ENCODE measurements at places on chromosomes 1 and 21.
A peak's percentile ranks its signal among the peaks of the same experiment; 100 is the strongest.

- DNase-seq = no peak
Observed at GRCh38 chr1:175254190-175254589, 61.6 kb upstream of the KIAA0040 start.

- DNase-seq = no peak
Observed at GRCh38 chr1:162899422-162900146, 38.6 kb upstream of the CCDC190 start.

- no peak for DNase-seq
Observed at GRCh38 chr1:66366634-66367033, 167.3 kb upstream of the SGIP1 start.

GRCh38 chr1:27395441-27396195 is 3.2 kb downstream of the GPR3 start:
- peak; percentile 78 for DNase-seq

- no peak for DNase-seq
Observed at GRCh38 chr1:54215523-54215922, 15.6 kb downstream of the MRPL37 start.

- no peak for DNase-seq
Observed at GRCh38 chr21:44583800-44584147, 3.4 kb upstream of the KRTAP10-5 start.

GRCh38 chr1:234851450-234852438 is 241.8 kb upstream of the IRF2BP2 start:
- peak; percentile 64 for DNase-seq

DNA sequence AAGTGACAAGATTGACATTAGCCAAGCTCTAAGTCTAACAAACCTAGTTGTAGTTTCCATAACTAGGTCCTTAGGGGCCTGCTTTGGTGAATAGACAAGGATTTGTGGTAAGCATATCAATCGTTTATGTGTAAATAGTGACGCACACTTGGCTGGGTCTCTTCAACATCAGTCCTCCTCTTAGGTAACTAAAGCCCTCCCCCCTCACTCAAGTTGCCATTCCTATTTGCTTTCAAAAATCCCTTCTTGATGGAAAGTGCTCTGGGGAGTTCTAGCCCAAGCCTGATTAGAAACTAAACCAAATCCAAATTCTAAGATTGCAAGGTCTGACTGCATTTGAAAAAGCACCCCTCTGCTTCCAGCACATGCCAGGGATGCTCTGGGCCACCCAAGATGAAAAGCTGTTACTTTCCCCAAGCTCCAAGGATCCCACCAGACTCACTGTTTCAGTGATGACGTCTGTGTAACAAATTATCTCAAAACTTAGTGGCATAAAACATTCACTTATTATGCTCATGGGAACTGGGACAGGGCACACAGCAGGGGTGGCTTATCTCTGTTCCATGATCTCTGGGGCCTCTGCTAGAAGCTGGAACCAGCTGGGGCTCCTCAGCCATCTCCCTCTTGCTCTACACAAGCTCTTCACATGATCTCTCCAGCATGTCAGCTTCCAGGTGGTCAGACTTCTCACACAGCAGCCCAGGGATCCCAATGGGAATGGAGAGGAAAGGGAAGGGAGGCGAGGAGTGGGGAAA is 74.1 kb downstream of the RRAGC start:
- DNase-seq = no peak

- DNase-seq = no peak
Observed at GRCh38 chr1:207883104-207883651, 27.7 kb downstream of the CD34 start.

GRCh38 chr1:25754470-25755181 is 45.4 kb upstream of the SELENON start:
- no peak for DNase-seq

DNA sequence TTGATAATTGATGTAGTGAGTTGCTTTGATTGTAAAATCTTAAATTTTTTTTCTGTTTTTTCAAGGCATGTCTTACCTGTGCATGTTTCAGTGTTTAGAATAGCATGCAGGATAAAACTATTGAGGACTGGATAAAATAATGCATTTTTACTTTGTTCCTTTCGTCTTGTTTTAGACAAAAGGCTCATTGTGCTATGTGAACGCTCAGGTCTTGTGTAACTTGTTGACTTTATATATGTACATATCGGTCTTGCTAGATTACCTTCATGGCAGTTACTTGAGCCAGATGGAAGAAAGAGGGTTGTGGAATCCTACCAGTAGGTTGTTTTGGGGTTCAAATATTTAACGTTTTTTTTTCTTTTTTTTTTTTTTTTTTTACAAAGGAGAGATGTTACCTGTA is 7.0 kb downstream of the NFIA start:
- no peak for DNase-seq

DNA sequence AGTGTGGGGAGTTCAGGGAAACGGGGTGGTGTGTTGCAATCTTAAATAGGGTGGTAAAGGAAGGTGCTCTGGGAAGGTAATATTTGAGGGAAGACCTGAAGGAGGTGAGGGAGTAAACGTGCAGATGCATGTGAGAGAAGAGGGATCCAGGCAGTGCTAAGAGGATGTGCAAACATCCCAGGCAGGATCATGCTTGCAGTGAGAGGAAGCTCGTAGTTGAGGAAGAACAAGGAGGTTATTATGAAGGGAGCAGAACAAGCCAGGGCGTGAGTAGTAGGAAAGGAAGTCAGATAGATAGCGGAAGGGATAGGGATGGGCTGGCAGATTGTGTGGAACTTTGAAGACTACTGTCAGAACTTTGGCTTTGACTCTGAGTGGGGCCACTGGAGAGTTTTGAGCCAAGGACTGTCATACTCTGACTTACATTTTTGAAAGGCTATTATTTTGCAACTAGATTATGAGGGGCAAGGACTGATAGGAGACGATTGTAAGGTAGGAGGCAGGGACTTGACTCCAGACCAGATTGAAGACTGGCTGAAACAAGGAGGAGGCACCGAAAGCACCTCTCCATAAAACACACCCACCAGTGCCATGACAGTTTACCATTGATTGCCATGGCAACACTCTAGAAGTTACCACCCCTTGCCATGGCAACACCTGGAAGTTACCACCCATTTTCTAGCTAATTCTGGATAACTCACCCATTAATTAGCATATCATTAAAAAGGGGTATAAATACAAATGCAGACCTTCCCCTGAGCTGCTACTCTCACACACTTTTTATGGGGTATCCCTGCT is 67.0 kb downstream of the XCL2 start:
- no peak for DNase-seq

DNA sequence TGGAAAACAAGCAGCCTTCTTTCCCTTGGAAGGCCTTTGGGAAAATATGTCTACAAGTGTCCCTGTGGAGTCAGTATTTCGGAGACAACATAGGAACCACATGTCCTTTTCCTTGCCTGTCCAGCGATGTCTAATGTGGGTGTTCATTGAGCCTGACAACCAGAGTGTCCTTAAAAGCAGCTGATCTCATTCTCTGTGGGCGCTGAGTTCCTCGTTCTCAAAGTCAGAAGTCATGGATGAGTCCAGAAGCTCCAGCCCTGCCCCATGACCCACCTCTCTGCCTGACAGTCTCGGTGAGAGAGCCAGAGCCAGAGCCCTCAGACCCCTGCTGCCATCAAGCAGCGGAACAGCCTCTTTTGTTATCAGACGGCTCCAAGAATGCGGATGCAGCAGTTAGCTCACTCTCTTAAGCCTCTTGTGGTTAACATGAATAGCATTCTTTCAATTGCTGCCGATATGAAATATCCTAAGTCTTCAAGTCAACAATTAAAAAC is 329.2 kb downstream of the TGFB2 start:
- DNase-seq = peak; percentile 72

DNA sequence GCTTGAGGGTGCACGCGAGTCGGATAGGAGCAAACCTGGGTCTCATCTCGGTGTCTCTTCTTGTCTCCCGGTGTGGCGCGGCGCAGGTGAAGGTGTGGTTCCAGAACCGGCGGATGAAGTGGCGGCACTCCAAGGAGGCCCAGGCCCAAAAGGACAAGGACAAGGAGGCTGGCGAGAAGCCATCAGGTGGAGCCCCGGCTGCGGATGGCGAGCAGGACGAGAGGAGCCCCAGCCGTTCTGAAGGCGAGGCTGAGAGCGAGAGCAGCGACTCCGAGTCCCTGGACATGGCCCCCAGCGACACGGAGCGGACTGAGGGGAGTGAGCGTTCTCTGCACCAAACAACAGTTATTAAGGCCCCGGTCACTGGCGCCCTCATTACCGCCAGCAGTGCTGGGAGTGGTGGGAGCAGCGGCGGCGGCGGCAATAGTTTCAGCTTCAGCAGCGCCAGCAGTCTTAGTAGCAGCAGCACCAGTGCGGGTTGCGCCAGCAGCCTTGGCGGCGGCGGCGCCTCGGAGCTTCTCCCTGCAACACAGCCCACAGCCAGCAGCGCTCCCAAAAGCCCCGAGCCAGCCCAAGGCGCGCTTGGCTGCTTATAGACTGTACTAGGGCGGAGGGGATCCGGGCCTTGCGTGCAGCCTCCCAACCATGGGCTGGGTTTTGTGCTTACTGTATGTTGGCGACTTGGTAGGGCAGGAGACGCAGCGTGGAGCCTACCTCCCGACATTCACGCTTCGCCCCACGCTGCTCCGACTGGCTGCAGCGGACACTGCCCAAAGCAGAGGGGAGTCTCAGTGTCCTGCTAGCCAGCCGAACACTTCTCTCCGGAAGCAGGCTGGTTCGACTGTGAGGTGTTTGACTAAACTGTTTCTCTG is 5.1 kb downstream of the HLX start:
- no peak for DNase-seq

- no peak for DNase-seq
Observed at GRCh38 chr21:42702720-42703119, 49.3 kb downstream of the PDE9A start.

DNA sequence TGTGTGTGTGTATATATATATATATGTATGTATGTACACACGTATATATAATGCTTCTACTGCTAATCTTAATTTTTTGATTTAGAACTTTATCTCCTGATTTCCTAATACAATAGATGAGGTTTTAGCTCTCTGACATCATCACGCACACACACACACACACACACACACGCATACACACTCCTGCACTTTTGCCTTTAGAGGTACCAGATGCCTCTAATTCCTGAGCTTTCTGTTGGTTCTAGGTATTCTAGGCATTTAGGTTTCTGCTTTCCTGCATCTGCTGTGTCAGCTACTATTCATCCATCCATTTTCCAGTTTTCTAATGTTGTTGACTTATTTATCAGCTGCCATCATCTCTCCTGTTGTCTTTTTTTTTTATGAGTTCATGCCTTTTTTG is 348.3 kb downstream of the ASTN1 start:
- no peak for DNase-seq

- DNase-seq = no peak
Observed at GRCh38 chr1:65478379-65479026, 58.0 kb downstream of the LEPR start.

DNA sequence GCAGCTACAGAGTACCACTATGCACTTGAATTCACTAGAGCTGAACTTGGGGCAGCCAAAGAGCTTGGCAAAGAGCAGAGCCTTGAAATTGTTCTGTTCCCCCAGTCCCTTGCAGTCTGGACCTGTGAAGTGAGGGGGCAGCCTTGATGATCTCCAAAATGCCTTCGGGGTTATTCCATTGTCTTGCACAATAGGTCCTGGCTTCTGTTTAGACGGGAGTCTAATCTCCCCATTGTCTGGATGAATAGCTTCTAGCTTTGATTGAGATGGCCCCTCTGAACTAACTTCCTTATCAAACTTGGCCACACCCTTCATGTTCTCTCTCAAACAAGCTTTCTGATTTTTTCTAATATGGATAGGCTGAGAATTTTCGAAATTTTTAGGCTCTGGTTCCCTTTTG is 72.6 kb downstream of the PGM1 start:
- DNase-seq = no peak
